ENCODE measurements at places on chromosomes 4 and X. TPM values are rescaled to one million over a fixed set of nuclear protein-coding genes. Genes with fewer than 3 reads are reported as not detected.

DNA sequence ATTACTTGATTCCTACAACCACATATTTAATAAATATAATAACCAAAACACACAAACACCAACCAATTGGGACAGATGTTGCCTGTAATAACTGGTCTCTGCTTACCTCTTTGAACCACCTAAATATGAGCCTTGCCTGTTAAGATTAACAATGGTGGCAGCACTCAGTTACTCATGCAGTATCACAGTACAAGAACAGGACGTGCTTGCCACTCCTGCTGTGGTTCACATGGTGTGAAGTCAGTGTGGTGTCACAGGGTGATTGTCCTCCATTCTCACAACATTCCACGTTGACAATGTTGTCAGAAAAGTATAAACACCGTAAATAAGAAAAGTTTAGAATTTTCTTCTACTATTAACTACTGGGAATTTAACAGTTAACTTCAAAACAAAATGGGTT is 365.0 kb downstream of the PPP3CA start:
- DNase-seq: no peak
- no peak overlapping the region for H3K27ac ChIP-seq
- no peaks in the 10 kb centered on the region for H3K27me3 ChIP-seq
- no peaks in the 10 kb centered on the region for H3K36me3 ChIP-seq
- H3K4me1 ChIP-seq: no peaks in the 10 kb centered on the region

GRCh38 chr4:14871676-14872430 is 130.4 kb upstream of the CPEB2 start:
- DNase-seq: peak; percentile 45
- H3K36me3 ChIP-seq: no peaks in the 10 kb centered on the region
- no peak overlapping the region for H3K4me3 ChIP-seq
- H3K4me1 ChIP-seq: peaks cover 3% of the 10 kb centered on the region

Gene FDCSP
- not detected for total RNA-seq

GRCh38 chr4:148684638-148685037 is 242.4 kb upstream of the NR3C2 start:
- no peaks in the 10 kb centered on the region for H3K4me1 ChIP-seq
- H3K27ac ChIP-seq: no peak overlapping the region
- no peaks in the 10 kb centered on the region for H3K36me3 ChIP-seq
- H3K27me3 ChIP-seq: no peaks in the 10 kb centered on the region
- no peak for DNase-seq
- no peak overlapping the region for H3K4me3 ChIP-seq

DNA sequence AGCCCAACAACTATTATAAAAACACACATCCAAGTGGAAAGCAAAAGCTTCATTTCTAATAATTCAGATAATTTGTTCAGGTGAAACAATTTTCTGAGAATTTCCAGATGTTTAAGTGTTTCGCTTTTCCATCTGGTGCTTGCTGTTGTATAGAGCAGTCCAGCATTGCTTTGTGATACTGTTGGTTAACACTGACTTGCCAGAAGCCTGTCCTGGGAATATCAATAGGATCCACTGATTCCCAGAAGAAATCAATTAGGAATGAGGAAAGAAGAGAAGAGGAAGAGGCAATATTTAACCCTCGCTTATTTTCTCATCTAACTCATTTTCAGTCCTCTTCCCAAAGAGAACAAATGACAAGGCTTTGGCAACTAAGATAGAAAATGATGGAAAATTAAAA is 94.9 kb upstream of the DDIT4L start:
- no peaks in the 10 kb centered on the region for H3K27me3 ChIP-seq
- H3K4me3 ChIP-seq: no peak overlapping the region
- no peaks in the 10 kb centered on the region for H3K4me1 ChIP-seq

Measured in CD4-positive, alpha-beta T cell (primary cell).